Activated CD8-positive, alpha-beta memory T cell treated with anti-CD3 and anti-CD28 coated beads for 4 hours (primary cell): ENCODE measurements at places on chromosomes 2 and 18.

GRCh38 chr2:126877041-126877440 is 21.6 kb upstream of the TEX51 start:
- DNase-seq, result no peak

- DNase-seq, result no peak
Observed at GRCh38 chr2:196369967-196370366, 198.6 kb upstream of the STK17B start.

DNA sequence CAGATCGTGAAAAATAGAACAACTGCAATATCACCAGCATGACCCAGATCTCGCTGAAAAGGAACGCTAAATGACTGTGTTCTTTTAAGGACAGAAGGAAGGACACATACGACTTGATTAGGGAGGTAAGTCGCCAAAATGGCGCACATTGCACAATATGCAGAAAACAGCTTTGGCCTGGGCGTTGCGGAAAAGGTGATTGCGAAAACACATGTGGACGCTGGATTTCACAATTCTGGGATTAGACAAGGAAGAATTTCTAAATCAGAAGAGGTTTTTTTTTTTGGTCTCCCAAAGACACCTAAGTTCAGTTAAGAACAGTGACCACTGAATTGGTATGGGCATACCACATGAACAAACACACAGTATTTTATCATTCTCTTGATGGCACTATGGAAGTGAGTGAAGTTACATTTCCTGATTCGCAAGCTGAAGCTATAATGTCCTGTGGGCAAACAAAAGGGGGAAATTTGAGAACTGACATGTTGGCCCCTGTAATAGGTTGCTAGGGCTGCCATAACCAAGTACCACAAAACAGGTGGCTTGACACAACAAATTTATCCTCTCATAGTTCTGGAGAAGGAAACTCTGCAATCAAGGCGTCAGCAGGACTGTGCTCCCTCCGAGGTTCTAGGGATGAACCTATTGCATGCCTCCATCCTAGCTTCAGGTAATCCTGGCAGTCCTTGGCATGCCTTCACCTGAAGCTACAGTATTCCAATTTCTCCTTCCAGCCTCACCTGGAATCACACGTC is 25.8 kb upstream of the ERICH2 start:
- DNase-seq, result no peak

- no peak for DNase-seq
Observed at GRCh38 chr2:120398051-120398995, 52.4 kb downstream of the INHBB start.

DNA sequence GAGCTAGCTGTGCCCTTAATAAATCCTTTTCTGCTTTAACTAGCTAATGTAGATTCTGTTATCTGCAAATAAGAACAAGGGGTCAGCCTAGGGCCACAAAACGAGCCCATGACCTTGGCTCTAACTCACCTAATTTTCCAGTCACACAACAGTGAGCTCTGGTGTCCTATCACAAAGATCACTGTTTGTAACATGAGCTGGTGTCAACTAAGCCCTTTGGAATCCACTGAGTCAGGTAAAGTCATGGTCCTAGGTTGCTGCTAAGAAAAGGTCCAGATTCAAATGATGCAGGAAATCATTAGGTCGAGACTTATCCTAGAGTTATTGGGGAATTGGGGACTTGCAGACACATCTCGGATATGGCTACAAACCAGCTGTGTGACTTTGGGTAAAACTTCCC is 49.9 kb downstream of the ST8SIA5 start:
- DNase-seq, result no peak

GRCh38 chr2:182410120-182410519 is 16.7 kb downstream of the PDE1A start:
- DNase-seq, result no peak

DNA sequence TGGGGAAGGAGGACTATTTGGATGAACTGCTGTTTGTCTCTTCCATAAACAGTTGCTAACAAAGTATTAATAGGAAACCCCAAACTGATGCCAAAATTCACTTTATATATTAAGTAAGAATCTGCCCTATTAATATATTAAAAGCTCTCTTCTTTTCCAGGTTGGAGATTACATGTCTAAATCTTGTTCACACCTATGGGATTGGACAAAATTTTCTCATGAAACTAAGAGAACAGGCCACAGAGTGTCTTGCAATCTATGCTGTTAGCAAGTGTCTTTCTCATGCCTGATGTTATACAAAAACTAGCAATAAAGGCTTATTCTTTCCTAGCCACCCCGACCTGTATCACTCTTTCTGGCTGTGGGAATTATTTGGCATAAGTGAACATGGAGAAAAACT is 18.3 kb downstream of the ZEB2 start:
- DNase-seq, result no peak

GRCh38 chr2:237879058-237879430 is 19.6 kb downstream of the RAMP1 start:
- DNase-seq, result no peak

DNA sequence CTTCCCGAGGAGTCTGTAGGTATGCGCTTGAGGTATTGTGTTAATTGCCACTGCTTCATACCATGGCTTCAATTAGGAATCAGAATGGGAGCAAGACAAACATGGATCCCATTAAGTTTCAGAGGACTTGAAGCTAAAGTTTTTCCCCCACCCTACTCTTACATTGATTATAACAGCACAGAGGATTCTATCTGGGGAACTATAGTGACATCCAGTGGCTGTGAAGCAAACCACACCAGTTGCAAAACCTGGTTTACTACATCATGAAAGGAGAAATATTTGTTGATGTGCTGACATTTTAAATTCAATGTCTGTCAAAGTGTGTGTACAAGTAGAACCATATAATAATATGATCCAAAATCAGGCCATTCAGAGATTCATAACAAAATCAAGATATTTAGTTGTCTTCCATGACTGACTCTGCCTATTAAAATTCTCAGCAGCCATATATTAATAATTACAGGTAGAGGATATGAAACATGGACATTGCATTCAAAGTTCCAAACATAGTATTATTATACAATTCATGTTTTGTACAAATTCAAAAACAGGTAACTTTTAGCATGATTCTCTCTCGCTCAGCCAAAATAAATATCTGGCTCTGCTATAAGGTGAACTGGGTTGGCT is 82.9 kb downstream of the GRB14 start:
- DNase-seq, result no peak

- no peak for DNase-seq
Observed at GRCh38 chr18:33440060-33441043, at the start of gene CCDC178. Gene CCDC178, minus strand, starts transcription at chr18:33440721. Its CDS starts 28,633 bp downstream, at chr18:33412088.

DNA sequence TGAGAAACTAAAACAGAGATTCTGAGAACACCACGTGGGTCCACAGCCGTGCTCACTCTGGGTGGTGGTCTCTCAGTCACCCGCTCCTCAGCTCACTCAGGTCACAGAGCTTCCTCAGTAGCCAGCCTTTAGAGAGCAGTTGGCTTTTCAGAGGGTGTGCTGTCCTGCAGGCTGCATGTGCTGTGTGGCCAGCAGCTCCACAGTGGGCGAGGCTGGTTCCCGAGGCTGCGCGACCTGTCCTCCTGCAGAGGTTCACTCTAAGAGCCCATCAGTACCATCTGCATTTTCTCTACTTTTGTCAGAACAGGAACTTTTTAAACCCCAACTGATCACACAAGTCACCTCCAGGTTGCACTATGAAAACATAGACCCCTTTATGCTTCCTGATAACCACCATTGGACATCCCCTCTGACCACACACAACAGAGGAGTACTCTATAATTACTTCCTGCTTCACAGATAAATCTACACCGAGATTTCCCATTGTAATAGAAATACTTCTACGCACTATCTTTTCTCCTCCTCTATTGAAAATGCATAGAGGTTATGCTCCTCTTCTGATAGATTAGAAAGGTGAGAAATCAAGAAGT is 93.1 kb downstream of the GYPC start:
- no peak for DNase-seq

DNA sequence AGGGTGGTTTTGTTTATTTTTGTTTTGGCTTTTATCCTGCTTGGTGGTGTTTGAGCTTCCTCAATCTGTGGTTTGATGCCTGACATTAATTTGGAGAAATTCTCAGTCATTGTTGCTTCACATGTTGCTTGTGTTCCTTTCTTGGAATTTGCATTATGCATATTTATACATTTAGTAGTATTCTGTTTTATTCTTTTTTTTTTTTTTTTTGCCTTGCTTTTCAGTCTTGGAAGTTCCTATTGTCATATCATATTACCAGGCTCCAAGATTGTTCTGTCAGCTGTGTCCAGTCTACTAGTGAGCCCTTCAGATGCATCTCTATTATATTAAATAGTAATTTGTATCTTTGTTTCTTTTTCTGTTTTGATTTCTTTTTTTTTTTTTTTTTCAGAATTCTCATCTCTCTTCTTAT is 77.0 kb downstream of the EPC2 start:
- DNase-seq, result no peak

- no peak for DNase-seq
Observed at GRCh38 chr2:191538334-191538903, 139.5 kb upstream of the NABP1 start.
